Muscle of leg (tissue), 16 donors: ENCODE measurements at places on chromosomes 7 and 10. TPM values are rescaled to one million over a fixed set of nuclear protein-coding genes. Genes with fewer than 3 reads are reported as not detected.

- H3K4me3 ChIP-seq: no peak overlapping the region
- no peaks in the 10 kb centered on the region for H3K27me3 ChIP-seq
- no peak for DNase-seq
Observed at GRCh38 chr10:458421-458851, 231.0 kb downstream of the DIP2C start.

- peaks cover 10% of the 10 kb centered on the region for H3K4me1 ChIP-seq
- no peak for DNase-seq
- H3K27me3 ChIP-seq: no peaks in the 10 kb centered on the region
- no peak overlapping the region for H3K27ac ChIP-seq
- no peak overlapping the region for H3K4me3 ChIP-seq
Observed at GRCh38 chr7:44845451-44845850, 2.4 kb downstream of the H2AZ2 start.

GPR158 gene
- 0.13 TPM for total RNA-seq

SAMD9 gene
- 6.1 TPM for total RNA-seq

- no peaks in the 10 kb centered on the region for H3K36me3 ChIP-seq
- no peak overlapping the region for H3K27ac ChIP-seq
- H3K4me3 ChIP-seq: no peak overlapping the region
- peaks cover 50% of the 10 kb centered on the region for H3K4me1 ChIP-seq
- DNase-seq: no peak
- peaks cover 2% of the 10 kb centered on the region for H3K27me3 ChIP-seq
Observed at GRCh38 chr10:78514459-78514858, 480.8 kb downstream of the RPS24 start.

DNA sequence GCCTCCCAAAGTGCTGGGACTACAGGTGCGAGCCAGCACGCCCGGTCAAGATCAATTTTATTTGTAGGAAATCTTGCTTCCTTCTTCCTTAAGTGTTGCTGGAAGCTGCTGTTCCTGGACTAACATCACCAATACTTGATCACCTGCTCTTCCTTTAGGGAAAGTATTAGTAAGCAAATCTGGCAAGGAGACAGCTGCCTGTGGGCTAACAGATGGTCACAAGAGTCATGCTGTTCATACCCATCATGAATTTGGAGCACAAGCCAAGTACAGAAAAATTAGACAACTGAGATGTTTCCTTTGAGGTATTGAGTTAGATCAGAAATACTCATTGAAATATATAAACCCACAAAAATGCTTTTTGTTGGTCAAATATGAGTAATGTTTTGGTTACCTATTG, 27.9 kb downstream of the BAIAP2L1 start:
- peaks cover 7% of the 10 kb centered on the region for H3K4me1 ChIP-seq
- H3K27ac ChIP-seq: peak overlapping the region; percentile 47
- no peak overlapping the region for H3K4me3 ChIP-seq
- DNase-seq: peak; percentile 65

CRPPA gene
- total RNA-seq: 6.6 TPM

DNA sequence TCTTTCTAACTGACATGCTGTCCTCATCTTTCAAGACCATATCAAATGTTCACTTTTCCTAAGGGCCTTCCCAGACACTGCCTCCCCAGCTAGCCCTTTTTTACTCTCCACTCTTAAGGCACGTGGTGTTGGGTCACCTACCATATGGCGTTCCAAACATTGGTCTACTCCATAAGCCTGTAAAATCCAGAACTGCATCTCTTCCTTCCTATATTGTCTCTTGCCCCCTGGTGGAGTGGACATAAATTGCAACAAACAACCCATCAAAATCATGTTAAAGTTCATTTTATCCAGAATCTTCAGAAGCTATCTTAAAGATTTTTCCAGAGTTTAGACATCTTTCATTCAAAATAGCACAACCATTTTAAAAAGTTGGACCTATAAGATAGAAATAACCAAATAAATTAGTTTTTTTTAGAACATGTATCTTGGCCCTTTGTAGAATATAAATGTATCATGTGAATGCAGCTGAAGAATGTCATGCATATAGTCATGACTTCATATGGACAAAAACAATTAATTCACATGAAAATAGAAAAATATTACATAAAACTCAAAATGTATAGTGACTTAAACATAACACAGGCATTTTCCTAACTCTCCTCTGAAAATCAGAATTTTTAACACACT, 180.6 kb upstream of the CHRM2 start:
- H3K27ac ChIP-seq: no peak overlapping the region
- DNase-seq: no peak
- no peaks in the 10 kb centered on the region for H3K36me3 ChIP-seq
- H3K4me3 ChIP-seq: no peak overlapping the region
- no peaks in the 10 kb centered on the region for H3K4me1 ChIP-seq

DNA sequence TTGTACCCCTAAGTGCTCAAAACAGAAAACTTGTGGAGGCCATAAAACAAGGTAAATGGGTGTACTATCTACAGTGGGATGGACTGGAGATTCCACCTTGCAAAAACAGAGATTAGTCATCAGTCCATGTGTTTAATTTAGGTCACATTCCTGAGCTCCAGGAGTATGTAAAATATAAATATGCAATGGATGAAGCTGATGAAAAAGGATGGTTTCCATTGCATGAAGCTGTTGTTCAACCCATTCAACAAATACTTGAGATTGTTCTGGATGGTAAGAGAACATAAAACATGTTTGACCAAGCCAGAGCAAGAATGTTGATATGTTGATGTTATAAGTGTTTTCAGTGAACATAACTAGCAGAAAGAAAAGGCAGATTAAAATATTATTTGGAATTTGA, 14.6 kb downstream of the ASB15 start:
- H3K27ac ChIP-seq: no peak overlapping the region
- H3K27me3 ChIP-seq: no peaks in the 10 kb centered on the region
- DNase-seq: no peak

GRCh38 chr7:126690848-126691751, 561.6 kb downstream of the GRM8 start:
- H3K27ac ChIP-seq: no peak overlapping the region
- H3K4me1 ChIP-seq: no peaks in the 10 kb centered on the region
- DNase-seq: no peak
- H3K4me3 ChIP-seq: no peak overlapping the region
- H3K36me3 ChIP-seq: no peaks in the 10 kb centered on the region
- no peaks in the 10 kb centered on the region for H3K27me3 ChIP-seq

GRCh38 chr7:158428131-158428836, 159.3 kb downstream of the PTPRN2 start:
- no peak overlapping the region for H3K27ac ChIP-seq
- H3K4me3 ChIP-seq: no peak overlapping the region
- no peak for DNase-seq
- H3K4me1 ChIP-seq: peaks cover 7% of the 10 kb centered on the region
- no peaks in the 10 kb centered on the region for H3K36me3 ChIP-seq
- no peaks in the 10 kb centered on the region for H3K27me3 ChIP-seq

AKR1B15 gene
- 0.31 TPM for total RNA-seq

SH2D4B gene
- total RNA-seq: 0.04 TPM
